A673 (cell line): ENCODE measurements at places on chromosomes 11 and 22. TPM values are rescaled to one million over a fixed set of nuclear protein-coding genes. Genes with fewer than 3 reads are reported as not detected.

C11orf91 gene
- not detected in 2 replicates for total RNA-seq

ARHGEF17 gene
- 24.0 and 32.0 TPM in 2 replicates for total RNA-seq

OR4D5 gene
- total RNA-seq: not detected in 2 replicates

LINC01488 gene
- not detected in 2 replicates for total RNA-seq

IFITM1 gene
- 24.4 and 34.1 TPM in 2 replicates for total RNA-seq

NCR3LG1 gene
- 5.0 and 5.8 TPM in 2 replicates for total RNA-seq

MUC5AC gene
- not detected in 2 replicates for total RNA-seq

GSTT4 gene
- not detected in 2 replicates for total RNA-seq

TEX54 gene
- total RNA-seq: 0.77 TPM in 1 of 2 replicates, not detected in the other

PTPRCAP gene
- 0.56 and 1.3 TPM in 2 replicates for total RNA-seq

C11orf65 gene
- 0.43 and 0.59 TPM in 2 replicates for total RNA-seq

OR51L1 gene
- total RNA-seq: not detected in 2 replicates

SLC37A2 gene
- total RNA-seq: 0.26 TPM in 1 of 2 replicates, not detected in the other

C1QTNF4 gene
- 0.31 and 0.41 TPM in 2 replicates for total RNA-seq

TCN2 gene
- 7.3 and 9.8 TPM in 2 replicates for total RNA-seq

CALCA gene
- total RNA-seq: 1.0 and 2.2 TPM in 2 replicates

ANO5 gene
- 3.7 and 3.8 TPM in 2 replicates for total RNA-seq

GNAZ gene
- total RNA-seq: 5.1 and 8.0 TPM in 2 replicates

BDNF gene
- total RNA-seq: 0.07 and 0.09 TPM in 2 replicates

EFCAB6 gene
- total RNA-seq: 0.41 and 0.59 TPM in 2 replicates

C22orf15 gene
- 2.0 and 2.2 TPM in 2 replicates for total RNA-seq

NRGN gene
- 38.1 and 43.8 TPM in 2 replicates for total RNA-seq

ACR gene
- total RNA-seq: not detected in 2 replicates

ARHGAP32 gene
- total RNA-seq: 42.8 and 46.8 TPM in 2 replicates

MPZL2 gene
- total RNA-seq: not detected in 2 replicates

SYT13 gene
- total RNA-seq: 0.30 and 0.83 TPM in 2 replicates

SLC22A9 gene
- not detected in 2 replicates for total RNA-seq

ARHGAP8 gene
- total RNA-seq: 0.31 TPM in 1 of 2 replicates, not detected in the other

LYVE1 gene
- total RNA-seq: 0.11 and 0.15 TPM in 2 replicates

POU2AF1 gene
- not detected in 2 replicates for total RNA-seq

OR51I1 gene
- total RNA-seq: not detected in 2 replicates

LMNTD2 gene
- 1.1 and 1.7 TPM in 2 replicates for total RNA-seq

MS4A3 gene
- total RNA-seq: not detected in 2 replicates

MAJIN gene
- not detected in 2 replicates for total RNA-seq

CCDC87 gene
- total RNA-seq: 0.90 and 1.1 TPM in 2 replicates

GAB4 gene
- not detected in 2 replicates for total RNA-seq

TREH gene
- not detected in 2 replicates for total RNA-seq

PLAAT5 gene
- total RNA-seq: not detected in 2 replicates

ZP1 gene
- total RNA-seq: not detected in 2 replicates

INS gene
- not detected in 2 replicates for total RNA-seq

MMP8 gene
- 0.21 and 0.33 TPM in 2 replicates for total RNA-seq

POTEH gene
- total RNA-seq: not detected in 2 replicates

PARVA gene
- 15.2 and 17.4 TPM in 2 replicates for total RNA-seq

CDHR5 gene
- not detected in 2 replicates for total RNA-seq

FOLR2 gene
- not detected in 2 replicates for total RNA-seq

TSSK2 gene
- total RNA-seq: not detected in 2 replicates
